Neural progenitor cell (in vitro differentiated cells): ENCODE measurements at places on chromosomes 13 and 19.

DNA sequence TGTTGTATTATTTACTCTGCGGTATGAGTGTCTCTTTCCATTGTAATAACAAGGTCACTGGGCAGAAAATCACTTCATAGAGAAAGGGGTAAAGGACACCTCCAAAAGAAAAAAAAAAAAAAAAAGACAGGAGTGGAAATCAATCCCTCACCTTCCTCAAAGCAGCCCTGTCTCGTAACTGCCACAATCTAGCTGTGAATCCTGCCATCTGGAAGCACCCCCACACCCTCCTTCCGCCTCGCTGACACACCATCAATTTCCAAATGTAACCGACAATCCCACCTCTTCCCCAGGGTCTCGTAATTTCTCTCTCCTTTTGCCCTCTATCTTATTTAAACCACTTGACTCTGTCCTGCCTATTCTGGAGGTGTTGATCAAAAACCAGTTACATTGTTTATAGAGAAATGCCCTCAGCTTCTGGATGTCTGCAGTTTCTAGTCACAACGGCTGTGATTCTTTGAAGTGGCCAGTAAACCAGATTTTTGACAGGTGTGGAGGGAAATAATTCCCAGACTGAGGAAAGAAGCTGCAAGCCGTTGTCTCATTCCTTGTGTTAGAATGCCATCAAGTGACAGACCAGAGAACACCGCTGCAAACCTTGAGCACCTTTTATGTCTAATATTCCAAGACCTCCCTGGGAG, 9.1 kb upstream of the POP4 start:
- DNase-seq: peak; percentile 59
- H3K27ac ChIP-seq: no peak overlapping the region
- H3K4me3 ChIP-seq: no peak overlapping the region
- peaks cover 41% of the 10 kb centered on the region for H3K27me3 ChIP-seq

DNA sequence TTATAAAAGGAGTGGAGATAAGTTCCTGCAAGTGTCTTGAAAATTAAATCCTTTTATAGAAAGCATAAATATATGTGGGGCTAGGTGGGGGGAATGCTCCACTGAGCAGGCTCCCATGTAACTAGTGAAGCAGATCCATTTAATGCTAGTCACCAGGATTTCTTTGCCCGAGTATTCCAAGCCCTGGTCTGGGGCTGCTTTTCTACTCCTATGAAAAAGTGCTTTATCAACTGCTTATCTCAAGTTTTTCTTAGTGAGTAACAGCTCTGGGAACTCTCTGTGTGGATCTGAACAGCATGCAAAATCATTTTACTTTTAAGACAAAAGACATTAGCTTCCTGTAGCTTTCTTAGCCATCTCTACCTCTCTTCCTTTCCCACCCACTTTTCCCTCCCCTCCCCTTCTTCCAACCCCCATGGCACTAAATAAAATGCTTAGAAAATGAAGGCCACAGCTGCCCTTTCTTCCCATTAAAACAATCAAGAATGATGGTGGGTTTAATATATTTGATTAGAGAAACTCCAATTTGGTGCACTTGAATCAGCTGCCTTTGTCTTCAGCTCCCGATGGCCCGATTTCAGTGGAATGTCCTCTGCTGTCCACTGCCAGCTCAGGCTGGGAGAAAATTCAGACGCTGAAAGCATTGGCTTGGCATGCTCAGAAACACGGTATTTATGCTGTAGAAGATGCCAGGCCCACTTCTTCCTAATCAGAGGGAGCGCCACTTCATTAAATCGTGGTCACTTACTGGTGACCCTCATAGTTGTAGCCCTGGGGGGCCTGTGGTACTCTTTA, 475.1 kb downstream of the FOXO1 start:
- peaks cover 37% of the 10 kb centered on the region for H3K4me1 ChIP-seq
- no peaks in the 10 kb centered on the region for H3K36me3 ChIP-seq
- H3K27me3 ChIP-seq: no peaks in the 10 kb centered on the region
- no peak for DNase-seq
- H3K4me3 ChIP-seq: no peak overlapping the region

GRCh38 chr19:1618157-1619093, 13.2 kb upstream of the UQCR11 start:
- no peaks in the 10 kb centered on the region for H3K36me3 ChIP-seq
- H3K4me3 ChIP-seq: no peak overlapping the region
- no peak overlapping the region for H3K27ac ChIP-seq

DNA sequence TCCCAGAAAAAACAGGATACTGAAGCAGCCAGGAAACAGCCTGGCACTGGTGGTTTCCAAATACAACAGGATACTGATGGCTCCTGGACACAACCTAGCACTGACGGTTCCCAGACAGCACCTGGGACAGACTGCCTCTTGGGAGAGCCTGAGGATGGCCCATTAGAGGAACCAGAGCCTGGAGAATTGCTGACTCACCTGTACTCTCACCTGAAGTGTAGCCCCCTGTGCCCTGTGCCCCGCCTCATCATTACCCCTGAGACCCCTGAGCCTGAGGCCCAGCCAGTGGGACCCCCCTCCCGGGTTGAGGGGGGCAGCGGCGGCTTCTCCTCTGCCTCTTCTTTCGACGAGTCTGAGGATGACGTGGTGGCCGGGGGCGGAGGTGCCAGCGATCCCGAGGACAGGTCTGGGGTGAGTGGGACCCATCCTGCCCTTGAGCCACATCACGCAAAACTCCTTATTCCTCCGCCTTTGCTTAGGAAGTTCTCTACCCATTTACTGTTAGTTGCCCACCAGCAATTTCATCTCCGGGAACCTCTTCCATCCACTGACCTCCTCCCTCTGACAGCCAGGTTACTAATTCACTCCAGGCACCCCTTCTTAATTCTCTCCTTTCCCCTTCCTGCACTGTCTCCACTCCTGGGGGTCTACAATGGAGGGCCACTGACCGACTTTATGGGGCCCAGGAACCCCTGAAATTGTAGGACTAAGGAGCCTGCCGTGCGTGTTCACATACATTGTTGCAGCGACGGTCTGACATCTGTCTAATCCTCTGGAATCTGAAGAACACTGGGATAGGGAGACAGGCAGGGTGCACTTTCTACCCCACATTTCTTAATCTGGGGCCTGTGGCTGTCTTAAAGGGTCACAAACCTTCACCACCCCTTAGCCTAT, 1.2 kb downstream of the ITPKC start:
- H3K27ac ChIP-seq: no peak overlapping the region
- DNase-seq: peak; percentile 58
- no peaks in the 10 kb centered on the region for H3K36me3 ChIP-seq
- H3K4me3 ChIP-seq: peak overlapping the region; percentile 65
- H3K27me3 ChIP-seq: no peaks in the 10 kb centered on the region

GRCh38 chr19:43564800-43565199, 10.5 kb downstream of the XRCC1 start:
- no peak overlapping the region for H3K27ac ChIP-seq
- DNase-seq: no peak
- H3K4me1 ChIP-seq: no peaks in the 10 kb centered on the region
- no peaks in the 10 kb centered on the region for H3K27me3 ChIP-seq
- no peak overlapping the region for H3K4me3 ChIP-seq

GRCh38 chr19:42412661-42413076, 14.5 kb downstream of the LIPE start:
- H3K27me3 ChIP-seq: peaks cover 11% of the 10 kb centered on the region
- no peak overlapping the region for H3K4me3 ChIP-seq
- no peaks in the 10 kb centered on the region for H3K36me3 ChIP-seq
- peaks cover 7% of the 10 kb centered on the region for H3K4me1 ChIP-seq
- no peak for DNase-seq

GRCh38 chr19:44904426-44904994, 1.1 kb upstream of the APOE start:
- DNase-seq: peak; percentile 24
- no peaks in the 10 kb centered on the region for H3K27me3 ChIP-seq
- peaks cover 10% of the 10 kb centered on the region for H3K4me1 ChIP-seq
- no peak overlapping the region for H3K4me3 ChIP-seq
- no peaks in the 10 kb centered on the region for H3K36me3 ChIP-seq

DNA sequence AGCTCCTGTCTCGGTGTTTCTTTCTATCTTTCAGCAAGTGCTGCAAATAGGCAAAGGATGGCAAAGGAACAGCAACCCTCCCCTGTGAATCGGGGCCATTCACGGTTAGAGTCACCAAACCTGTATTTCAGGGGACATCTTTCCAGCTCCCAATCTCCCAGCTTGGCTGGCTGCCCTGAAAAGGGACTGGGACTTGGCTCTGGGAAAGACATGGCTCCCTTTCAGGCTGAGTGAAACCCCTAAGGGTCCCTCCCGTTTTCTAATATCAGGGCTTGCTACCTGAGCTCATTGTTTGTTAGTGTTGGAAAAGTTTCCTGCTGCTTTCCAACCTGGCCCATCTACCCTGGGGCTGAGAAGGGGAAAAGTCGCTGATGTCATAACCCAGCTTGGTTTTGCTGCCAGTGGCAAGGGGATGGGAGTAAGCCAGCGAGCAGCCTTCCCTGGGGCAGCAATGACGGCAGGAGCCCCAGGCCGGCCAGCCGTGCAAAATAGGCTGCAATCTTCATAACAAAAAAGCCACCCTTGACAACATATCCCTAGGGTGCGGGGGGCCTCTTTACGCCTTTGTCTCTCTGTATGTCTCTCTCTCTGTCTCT, 29.9 kb downstream of the SERP2 start:
- no peaks in the 10 kb centered on the region for H3K36me3 ChIP-seq
- H3K4me3 ChIP-seq: peak overlapping the region; percentile 14
- peaks cover 44% of the 10 kb centered on the region for H3K4me1 ChIP-seq
- DNase-seq: no peak
- H3K27me3 ChIP-seq: no peaks in the 10 kb centered on the region
- H3K27ac ChIP-seq: no peak overlapping the region

GRCh38 chr13:112759053-112759452, 69.2 kb downstream of the ATP11A start:
- no peak overlapping the region for H3K27ac ChIP-seq
- H3K4me3 ChIP-seq: no peak overlapping the region
- no peaks in the 10 kb centered on the region for H3K27me3 ChIP-seq
- no peaks in the 10 kb centered on the region for H3K36me3 ChIP-seq
- peaks cover 27% of the 10 kb centered on the region for H3K4me1 ChIP-seq

- no peaks in the 10 kb centered on the region for H3K27me3 ChIP-seq
- no peak overlapping the region for H3K27ac ChIP-seq
- H3K36me3 ChIP-seq: no peaks in the 10 kb centered on the region
- DNase-seq: no peak
- H3K4me3 ChIP-seq: no peak overlapping the region
Measured at GRCh38 chr13:22073718-22074117, 402.8 kb downstream of the FGF9 start.

DNA sequence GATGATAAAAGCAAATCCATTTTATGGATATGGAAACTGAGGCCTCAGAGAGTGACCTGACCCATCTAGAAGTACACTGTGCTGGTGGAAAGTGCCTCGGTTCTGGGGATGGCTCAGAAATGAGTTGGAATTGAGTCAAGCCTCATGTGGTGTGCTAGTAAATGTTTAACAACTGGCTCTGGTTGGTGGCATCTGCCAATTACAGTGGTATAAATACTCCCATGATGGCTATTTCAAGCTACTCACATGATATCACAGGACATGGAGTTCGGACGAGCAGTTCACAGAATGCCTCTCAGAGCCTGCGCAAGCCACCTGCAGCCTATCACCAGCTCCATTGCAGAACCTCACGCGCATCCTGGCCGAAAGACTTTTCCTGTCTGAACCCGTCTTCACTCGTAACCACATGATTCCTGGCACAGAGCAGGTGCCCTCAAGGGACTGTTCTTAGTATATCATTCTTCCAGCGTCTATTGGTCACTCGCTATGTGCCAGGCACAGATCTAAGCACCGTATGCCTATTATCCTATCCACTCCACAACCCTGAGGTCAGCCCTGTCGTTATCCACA, 9.1 kb downstream of the TMEM150B start:
- no peak for DNase-seq
- H3K27ac ChIP-seq: no peak overlapping the region
- no peaks in the 10 kb centered on the region for H3K27me3 ChIP-seq
- H3K36me3 ChIP-seq: no peaks in the 10 kb centered on the region

GRCh38 chr19:5823579-5824281, 15.8 kb downstream of the FUT6 start:
- DNase-seq: no peak
- H3K27ac ChIP-seq: no peak overlapping the region
- no peak overlapping the region for H3K4me3 ChIP-seq
- no peaks in the 10 kb centered on the region for H3K27me3 ChIP-seq

DNA sequence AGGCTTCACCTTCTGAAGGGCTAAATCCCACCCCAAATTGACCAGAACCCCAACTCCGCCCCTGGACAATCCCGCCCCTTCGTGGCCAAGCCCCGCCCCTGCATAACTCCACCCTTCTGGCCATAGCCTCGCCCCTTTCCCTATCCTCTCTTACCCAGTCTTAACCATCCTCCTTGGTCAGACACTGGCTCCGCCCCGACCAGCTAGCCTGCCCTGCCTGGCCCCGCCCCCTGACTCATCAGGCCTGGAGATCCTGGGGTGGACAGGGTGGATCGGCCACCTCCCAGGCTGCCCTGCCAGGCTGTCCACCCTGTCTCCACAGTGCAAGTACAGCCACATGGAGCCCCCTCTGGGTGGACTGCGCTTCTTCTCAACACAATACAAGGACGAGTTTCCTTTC, 8.0 kb upstream of the ZNF358 start:
- no peaks in the 10 kb centered on the region for H3K36me3 ChIP-seq
- no peak overlapping the region for H3K4me3 ChIP-seq
- no peak overlapping the region for H3K27ac ChIP-seq
- no peaks in the 10 kb centered on the region for H3K4me1 ChIP-seq

DNA sequence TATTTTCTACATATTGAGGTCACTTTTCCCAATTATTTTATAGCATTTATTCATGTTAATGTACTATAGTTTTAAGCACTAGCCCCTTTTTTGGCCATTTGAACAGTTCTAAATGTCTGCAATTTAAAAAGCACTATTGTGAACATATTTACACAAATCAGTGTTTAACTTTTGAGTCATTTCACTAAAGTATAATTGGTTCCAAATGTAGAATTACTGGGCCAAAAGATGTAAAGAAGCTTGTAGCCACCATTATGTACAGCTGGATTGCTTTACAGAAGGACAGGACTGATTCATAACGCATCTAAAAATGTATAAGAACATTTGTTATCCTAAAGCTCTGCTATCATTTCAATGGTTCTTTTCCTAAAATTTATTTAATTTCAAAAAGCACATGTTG, 16.6 kb upstream of the ATP12A start:
- no peaks in the 10 kb centered on the region for H3K27me3 ChIP-seq
- no peak for DNase-seq
- no peak overlapping the region for H3K27ac ChIP-seq
- H3K4me1 ChIP-seq: peaks cover 1% of the 10 kb centered on the region
- H3K4me3 ChIP-seq: no peak overlapping the region
- H3K36me3 ChIP-seq: no peaks in the 10 kb centered on the region

GRCh38 chr13:78460176-78460575, 143.2 kb downstream of the POU4F1 start:
- H3K4me1 ChIP-seq: no peaks in the 10 kb centered on the region
- no peak for DNase-seq
- H3K27ac ChIP-seq: no peak overlapping the region
- no peaks in the 10 kb centered on the region for H3K36me3 ChIP-seq
- no peaks in the 10 kb centered on the region for H3K27me3 ChIP-seq
- no peak overlapping the region for H3K4me3 ChIP-seq

DNA sequence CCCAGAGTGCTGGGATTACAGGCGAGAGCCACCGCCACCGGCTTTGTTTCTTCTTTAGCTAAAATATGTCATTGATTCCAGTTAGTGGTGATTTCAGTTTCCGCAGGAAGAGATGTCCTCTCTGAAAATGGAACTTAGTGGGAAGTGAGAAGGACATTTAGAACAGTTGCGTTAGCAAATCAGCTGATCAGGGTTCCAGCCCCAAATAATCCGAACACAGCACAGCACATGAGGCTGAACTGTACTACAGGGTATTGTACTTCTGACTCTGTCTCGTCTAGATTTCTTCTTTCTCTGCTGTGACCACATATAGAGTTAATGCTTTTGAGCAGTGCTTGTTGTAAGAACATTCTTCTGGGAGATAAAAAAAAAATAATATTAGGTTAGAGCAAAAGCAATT, 314.4 kb downstream of the MYO16 start:
- H3K4me1 ChIP-seq: no peaks in the 10 kb centered on the region
- H3K36me3 ChIP-seq: no peaks in the 10 kb centered on the region
- no peak overlapping the region for H3K4me3 ChIP-seq
- no peaks in the 10 kb centered on the region for H3K27me3 ChIP-seq
- no peak for DNase-seq
